ENCODE measurements at places on chromosomes 11 and 22.
A peak's percentile ranks its signal among the peaks of the same experiment; 100 is the strongest.

- DNase-seq: no peak
These were observed 1.1 kb downstream of the ST13 start for GRCh38 chr22:40855071-40855978.

- DNase-seq: no peak
These were observed 19.2 kb downstream of the EIF3M start for GRCh38 chr11:32602657-32603415.

DNA sequence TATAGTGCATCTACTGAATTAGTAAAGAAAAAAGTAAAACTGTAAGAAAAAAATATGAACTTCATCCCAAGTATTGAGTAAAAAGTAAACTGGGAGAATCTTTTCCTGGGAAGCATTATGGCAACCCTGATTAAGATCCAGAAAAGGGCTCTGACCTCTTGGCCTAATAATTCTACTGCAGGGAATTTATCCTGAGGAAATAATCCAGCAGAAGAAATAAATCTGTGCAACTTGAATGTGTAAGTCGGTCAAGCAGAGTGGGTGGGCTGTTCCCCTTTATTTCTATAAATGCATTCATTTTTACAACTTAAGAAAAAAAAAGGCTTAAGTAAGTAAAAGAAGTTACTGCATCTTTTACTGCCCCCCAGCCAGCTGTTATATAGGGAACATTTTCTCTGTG lies 111.2 kb upstream of the PARVA start:
- no peak for DNase-seq

GRCh38 chr11:15742626-15743519 lies 613.5 kb downstream of the SOX6 start:
- DNase-seq: no peak

DNA sequence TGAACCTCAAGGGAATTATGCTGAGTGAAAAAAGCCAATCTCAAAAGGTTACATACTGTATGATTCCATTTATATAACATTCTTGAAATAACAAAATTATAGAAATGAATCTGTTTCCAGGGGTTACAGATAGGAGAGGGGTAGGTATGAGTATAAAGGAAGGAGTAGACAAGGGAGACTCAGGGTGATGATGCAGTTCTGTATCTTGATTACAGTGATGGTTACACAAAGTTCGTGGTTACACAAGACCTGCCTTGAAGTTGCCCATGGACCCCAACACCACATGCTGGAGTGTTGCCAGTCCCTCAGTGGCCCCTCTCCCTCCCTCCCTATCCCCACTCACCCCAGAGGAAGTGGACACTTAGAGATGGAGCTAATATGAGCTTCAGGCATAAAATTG lies 20.3 kb downstream of the STK33 start:
- no peak for DNase-seq

- DNase-seq: no peak
These were observed 101.0 kb downstream of the ARL14EP start for GRCh38 chr11:30423886-30424285.

DNA sequence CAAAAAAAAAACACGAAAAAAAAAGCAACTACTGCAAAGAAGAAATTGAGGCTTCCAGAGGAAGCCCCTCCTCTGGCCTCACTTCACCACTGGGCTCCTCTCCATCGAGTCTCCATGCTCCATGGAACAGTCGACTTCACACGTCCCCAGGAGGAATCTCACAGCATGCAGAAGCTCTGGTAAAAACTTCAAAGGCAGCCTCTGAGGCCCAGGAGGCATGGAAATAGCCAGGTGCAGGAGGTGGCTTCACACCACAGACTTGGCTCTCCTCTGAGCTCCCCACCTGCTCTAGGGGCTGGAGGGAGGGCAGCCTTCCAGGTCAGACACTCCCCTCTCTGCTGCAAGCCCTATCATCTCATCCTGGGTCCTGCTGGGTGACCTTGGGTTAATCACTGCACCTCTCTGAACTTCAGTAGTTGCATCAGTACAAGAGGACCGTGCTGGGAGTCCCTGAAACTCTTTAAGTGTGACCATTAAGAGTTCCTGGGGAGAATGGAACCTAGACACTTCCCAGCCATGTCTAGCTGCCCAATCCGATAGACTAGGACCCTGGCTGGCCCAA lies 8.2 kb downstream of the PDE2A start:
- DNase-seq: no peak

GRCh38 chr11:64078905-64079304 lies 43.2 kb downstream of the FLRT1 start:
- no peak for DNase-seq

DNA sequence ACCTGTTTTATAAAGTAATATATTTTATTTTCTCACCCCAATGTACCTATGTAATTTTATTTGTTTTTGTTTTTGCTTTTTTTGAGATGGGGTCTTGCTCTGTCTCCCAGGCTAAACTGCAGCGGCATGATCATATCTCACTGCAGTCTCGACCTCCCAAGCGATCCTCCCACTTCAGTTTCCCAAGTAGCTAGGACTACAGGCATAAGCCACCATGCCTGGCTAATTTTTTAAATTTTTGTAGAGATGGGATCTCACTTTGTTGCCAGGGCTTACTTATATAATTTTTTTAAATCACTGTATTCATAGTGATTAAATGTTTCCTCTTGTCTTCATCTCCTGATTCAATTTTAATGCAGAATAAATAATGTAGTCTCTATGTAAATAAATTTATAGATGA lies 13.2 kb upstream of the DNAJB7 start:
- DNase-seq: no peak

DNA sequence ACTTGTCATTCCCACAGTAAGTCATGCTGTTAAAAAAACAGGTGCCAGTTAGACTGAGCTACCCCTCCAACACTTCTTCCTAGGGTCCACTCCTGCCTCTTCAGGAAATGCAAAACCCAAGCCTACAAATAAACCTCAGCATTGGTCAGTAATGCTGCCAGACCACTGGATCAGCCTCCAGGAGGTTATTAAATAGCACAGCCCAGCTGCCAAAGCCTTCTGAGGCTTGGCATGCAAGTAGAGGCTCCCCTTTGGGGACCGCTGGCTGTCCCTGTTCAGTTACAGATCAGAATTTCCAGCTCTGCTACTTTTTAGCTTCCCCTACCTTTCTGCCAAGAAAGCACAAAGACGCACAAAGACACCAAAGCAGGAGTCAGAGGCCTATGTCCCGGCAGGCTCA lies 33.3 kb downstream of the ABTB2 start:
- DNase-seq: no peak

DNA sequence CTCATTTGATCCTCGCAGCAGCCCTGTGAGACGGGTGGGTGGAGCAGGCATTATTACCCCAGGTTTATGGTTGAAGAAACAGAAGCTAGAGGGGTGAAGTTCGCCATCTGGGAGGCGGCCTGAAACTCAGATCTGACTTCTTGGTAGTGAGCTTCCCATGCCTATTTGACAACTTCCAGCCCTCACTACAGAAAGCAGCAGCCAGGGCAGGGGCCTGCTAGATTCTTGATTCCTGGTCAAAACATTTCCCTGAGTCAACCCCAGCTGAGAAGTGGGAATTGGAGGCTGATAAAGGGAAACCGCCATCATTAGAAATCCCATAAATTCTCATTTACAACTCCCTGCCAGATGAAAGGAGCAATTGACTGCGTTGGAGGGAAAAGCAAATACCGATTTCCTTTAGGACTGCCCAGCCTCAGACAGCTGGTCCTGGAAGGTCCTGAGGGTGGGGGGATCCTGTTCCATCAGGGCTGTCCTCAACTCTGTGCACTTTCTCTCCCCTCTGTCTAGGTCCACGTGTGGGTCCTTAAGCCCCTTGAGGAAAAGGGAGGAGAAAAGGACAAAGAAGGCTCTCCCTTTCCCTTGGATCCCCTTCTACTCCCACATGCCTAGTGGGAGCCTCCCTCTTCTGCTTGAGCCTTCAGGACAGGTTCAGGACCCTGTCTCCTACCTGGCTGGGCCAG lies 10.2 kb upstream of the NECTIN1 start:
- DNase-seq: no peak

GRCh38 chr11:16280256-16280682 lies 76.1 kb downstream of the SOX6 start:
- DNase-seq: peak; percentile 49

- DNase-seq: no peak
These were observed 125.5 kb upstream of the NCAM1 start for GRCh38 chr11:112835591-112836255.

- peak; percentile 66 for DNase-seq
These were observed 39.2 kb upstream of the IGLL5 start for GRCh38 chr22:22848364-22848866.

DNA sequence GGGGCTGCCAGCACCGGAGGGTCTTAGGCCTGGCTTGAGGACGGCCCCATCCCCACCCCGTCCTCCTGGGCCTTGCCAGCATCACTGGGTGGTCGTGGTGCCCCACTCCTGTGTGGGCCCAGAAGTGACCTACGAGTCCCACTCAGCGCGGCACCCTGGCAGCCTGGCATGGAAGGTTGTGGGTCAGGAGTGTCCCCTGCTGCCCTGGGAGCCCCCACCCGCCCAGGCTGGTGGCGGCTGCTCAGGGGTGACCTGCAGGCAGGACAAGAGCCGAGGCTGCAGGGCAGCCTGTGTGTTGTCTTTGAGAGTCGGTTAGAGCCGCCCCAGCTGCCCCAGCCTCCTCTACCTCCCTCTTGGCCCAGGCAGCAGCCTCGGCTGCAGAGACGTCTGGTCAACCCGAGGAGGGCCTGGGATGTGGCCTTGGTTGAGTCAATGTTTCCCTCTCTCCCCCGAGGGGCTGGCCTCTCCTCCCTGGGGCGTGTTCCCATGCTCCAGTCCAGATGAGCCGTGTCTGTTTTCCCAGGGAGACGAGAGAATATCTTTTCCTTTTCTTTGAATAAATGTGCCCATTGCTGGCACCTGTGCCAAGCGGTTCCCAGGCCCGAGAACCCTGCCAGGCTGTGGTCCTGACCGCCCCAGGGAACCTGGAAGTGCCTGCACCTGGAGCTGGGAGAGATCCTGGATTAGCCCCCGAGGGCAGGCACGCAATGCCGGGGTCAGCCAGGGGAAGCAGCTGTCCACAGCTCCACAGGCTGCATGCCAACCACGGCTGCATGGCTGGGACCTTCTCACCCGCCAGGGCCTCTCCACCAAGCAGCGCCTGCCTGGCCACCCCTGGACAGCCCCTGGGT lies 35.7 kb upstream of the MUC5AC start:
- DNase-seq: peak; percentile 23

DNA sequence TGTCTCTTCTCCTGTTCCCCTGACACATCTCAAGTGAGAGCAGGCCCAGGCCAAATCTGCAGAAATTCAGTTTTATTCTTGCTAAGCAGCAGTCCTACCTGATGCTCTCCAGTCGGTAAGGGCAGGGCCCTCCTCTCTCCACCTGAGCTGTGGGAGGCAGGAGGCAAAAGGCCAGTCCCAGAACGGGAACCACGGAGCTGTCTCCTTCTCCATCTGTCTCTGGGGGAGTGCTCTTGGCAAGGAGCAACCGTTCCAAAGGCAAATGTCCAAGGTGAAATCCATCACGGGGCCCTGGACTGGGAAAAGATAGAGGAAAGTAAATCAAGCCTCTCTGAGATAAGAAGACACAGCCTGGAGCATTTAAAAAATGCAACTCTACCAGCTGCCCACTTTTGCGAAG lies 65.2 kb upstream of the CDON start:
- DNase-seq: no peak

DNA sequence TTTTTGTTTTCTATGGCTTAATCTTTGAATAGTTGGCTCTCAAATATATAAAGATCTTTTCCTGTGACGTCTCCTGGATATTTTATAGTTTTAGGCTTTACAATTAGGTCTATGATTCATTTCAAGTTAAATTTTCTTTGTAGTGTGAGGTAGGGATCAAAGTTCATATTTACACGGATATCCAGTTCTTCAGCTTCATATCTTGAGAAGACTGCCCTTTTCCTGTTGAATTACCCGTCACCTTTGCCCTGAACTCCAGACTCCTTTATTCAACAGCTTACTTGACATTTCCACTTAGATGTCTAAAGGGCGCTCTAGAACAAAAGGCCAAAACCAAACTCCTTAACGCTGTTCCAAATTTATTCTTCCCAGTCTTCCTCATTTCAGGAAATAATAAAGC lies 51.7 kb downstream of the TTC17 start:
- no peak for DNase-seq

DNA sequence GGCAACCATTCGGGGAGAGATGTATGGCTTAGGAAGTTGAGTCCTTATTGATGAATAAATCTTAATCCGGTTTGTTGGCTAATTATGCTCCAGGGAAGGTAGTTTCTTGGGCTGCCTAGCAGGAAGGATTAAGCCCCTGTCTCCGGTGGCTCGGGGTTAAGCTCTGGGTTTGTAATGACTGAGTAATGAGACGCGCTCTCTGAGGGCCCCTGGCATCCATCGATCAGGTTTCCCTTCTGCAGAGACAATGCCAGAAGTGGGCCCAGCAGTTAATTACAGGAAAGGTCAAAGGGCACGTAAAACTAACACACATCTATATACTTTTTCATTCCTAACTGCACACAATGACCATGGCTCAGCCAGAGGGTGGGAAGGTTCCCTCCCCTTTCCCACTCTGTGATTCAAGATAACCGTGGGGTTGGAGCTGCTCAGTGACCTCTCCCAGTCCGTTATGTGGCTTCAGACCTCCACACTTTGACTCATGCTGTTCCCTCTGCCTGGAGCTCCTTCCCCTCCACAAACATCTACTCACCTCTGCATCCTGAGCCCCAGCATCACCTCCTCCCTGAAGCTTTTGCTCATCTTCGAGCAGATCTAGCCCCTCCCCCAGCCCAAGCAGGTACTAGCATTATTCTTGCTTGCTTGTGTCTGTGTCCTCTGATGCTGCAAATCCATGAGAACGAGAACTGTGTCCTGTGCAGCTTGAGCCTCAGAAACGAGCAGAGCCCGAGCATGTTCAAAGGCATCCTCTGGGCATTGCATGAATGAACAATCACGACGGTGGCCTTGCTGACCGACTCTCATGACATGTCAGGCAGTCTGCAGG lies 16.6 kb downstream of the SCUBE1 start:
- no peak for DNase-seq

- DNase-seq: no peak
These were observed 66.7 kb upstream of the LMO1 start for GRCh38 chr11:8330404-8330803.

DNA sequence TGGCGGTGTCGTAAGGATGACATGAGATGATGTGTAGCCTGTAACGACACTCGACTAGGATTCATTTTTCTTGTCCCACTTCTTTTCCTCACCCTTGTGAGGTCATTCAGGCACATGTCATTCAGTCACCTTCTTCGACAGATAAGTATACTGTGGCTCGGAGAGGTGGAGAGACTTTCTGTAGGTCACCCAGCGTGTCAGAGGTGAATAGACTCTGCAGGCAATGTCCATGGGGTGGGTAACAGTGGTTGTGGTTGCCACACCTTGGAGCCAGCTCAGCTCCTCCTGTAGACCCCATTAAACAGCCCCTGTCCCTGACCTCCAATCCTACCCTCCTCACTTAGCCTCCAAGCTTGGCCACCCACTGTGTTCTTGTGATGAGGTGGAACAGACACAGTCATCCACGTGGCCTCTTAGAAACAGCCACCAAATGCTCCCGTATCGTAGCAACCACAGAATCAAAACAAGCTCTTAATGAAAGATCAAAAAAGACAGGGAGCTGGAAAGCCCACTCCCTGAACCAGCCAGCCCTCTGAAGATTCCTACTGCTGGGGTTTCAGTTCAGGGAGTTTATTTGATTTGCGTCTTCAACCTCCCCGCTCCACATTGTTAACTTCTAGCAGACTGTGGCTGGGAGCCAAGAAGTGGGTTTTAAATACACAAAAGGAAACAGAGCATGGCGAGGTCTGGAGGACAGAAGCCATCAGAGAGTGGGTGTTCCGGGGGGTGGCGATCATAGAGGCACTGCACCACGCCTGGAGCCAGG lies 89.0 kb upstream of the GRK3 start:
- DNase-seq: no peak

Data from left ventricle myocardium superior (tissue), 1 donor.